ENCODE measurements at places on chromosomes 4 and X. TPM values are rescaled to one million over a fixed set of nuclear protein-coding genes. Genes with fewer than 3 reads are reported as not detected.

The ODAM gene
- 4.0 TPM for polyA plus RNA-seq

- H3K36me3 ChIP-seq = no peaks in the 10 kb centered on the region
- no peak overlapping the region for H3K27ac ChIP-seq
- no peaks in the 10 kb centered on the region for H3K27me3 ChIP-seq
These were observed 12.5 kb downstream of the GRXCR1 start for GRCh38 chr4:42904986-42905385.

DNA sequence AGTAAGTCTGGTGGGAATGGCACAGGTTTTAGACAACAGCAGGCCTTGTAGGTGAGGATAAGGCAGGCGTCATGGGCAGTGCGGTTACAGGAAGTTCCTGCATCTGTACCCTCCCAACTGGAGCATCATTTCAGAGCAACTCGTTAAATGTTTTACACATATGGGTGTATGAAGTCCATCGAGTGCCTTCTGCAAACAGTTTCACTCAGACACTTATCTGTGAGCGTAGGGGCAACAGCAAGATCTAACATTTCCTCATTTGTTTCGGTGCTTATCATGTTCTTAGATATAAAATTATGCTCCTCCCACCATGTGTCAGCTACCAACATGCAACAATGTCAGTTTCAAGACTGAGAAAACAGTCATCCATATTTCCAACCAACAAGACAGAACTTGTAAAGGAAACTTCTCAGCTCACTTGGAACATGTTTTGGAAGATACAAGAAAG is 69.9 kb downstream of the ELOVL6 start:
- H3K4me1 ChIP-seq = no peaks in the 10 kb centered on the region
- no peak for DNase-seq
- no peaks in the 10 kb centered on the region for H3K27me3 ChIP-seq
- H3K4me3 ChIP-seq = no peak overlapping the region
- no peak overlapping the region for H3K27ac ChIP-seq

The SAGE1 gene
- polyA plus RNA-seq = not detected

GRCh38 chr4:1759818-1760223 is 33.3 kb upstream of the FGFR3 start:
- peak overlapping the region; percentile 57 for H3K27ac ChIP-seq
- H3K36me3 ChIP-seq = no peaks in the 10 kb centered on the region

DNA sequence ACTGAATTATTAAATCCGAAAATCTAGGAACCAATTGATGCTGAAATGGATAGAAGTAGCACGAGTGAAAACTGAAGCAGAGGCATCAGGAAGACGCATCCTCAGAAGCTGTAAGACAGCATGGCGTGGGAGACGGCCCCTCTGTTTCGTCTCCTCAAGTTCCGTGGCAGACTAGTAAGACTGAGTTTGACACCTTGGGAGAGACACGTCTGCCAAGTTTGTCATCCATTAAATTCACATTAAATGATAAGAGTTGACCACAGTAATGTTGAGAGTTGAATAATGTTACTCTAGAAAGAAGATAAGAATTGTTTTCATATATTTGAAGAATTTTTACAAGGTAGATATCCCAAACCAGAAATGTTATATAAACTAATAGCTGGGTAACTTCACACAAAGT is 736.1 kb upstream of the FRG1 start:
- H3K36me3 ChIP-seq = no peaks in the 10 kb centered on the region
- no peak for DNase-seq

DNA sequence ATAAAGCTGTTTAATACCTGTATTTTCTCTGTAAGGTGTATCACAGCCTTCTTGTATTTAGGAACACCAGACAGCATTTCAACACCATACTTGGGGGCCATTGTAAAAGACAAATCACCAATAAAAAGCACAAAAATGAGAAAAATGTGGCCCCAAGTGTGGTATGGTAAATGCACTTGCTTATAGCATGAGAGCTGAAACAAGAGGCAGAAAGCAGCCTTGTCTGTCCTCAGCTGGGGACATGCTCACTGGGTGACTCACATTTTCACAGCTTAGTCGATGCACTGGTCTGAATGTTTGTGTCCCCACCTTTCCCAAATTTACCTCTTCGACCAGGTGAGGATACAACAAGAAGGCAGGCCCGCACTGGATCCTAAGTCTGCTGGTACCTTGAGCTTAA is 639.7 kb upstream of the AGA start:
- no peaks in the 10 kb centered on the region for H3K27me3 ChIP-seq
- no peak for DNase-seq
- H3K27ac ChIP-seq = no peak overlapping the region
- no peaks in the 10 kb centered on the region for H3K36me3 ChIP-seq

- no peaks in the 10 kb centered on the region for H3K27me3 ChIP-seq
- H3K4me1 ChIP-seq = peaks cover 2% of the 10 kb centered on the region
- H3K4me3 ChIP-seq = no peak overlapping the region
- H3K27ac ChIP-seq = no peak overlapping the region
These were observed 15.0 kb downstream of the BST1 start for GRCh38 chr4:15717657-15718416.

The P2RY8 gene
- 1.4 TPM for polyA plus RNA-seq

GRCh38 chrX:2502120-2502667 is 1.4 kb upstream of the DHRSX start:
- no peak for DNase-seq
- no peaks in the 10 kb centered on the region for H3K36me3 ChIP-seq
- H3K27ac ChIP-seq = no peak overlapping the region

DNA sequence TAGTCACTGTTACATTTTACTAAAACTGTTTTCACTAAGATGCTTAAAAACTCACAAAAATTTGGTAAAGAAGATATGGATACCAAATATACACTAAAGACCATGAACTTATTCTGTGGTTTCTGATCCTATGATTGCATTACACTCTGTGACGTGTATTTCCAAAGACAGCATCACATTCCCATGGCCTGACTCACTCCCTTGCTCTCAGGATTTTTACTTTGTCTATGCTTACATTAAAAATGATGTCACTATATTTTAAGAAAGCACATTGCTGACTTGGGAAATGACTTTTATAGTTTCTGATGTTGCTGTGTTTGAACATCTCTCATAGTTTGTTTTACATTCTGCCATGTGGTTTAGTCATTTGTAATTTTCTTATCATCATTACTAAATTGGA is 327.9 kb upstream of the MAGEB18 start:
- H3K36me3 ChIP-seq = no peaks in the 10 kb centered on the region
- no peak overlapping the region for H3K27ac ChIP-seq
- no peaks in the 10 kb centered on the region for H3K27me3 ChIP-seq
- no peak for DNase-seq

The GUCY1B1 gene
- polyA plus RNA-seq = 13.2 TPM

DNA sequence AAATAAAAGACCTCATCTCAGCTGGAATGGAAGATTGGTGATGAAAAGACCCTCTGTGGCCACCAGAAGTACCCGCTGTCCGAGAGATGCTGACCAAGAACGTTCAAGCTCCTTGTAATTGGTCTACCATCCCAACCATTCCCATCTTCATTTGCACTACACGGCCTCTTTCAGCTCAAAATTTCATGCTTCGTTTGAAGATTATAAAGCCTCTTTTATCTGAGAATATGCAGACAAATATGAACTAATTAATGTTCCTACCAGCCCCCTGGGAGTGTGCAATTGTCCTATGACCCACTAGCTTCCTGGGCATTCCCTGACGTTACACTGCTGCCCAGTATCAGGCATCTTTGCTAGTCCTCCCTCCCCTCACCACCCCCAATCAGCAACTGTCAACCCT is 583.7 kb downstream of the MID1IP1 start:
- no peak overlapping the region for H3K4me3 ChIP-seq
- DNase-seq = no peak
- H3K27me3 ChIP-seq = peaks cover 9% of the 10 kb centered on the region
- H3K4me1 ChIP-seq = no peaks in the 10 kb centered on the region
- no peaks in the 10 kb centered on the region for H3K36me3 ChIP-seq

The PPP1R2C gene
- not detected for polyA plus RNA-seq

DNA sequence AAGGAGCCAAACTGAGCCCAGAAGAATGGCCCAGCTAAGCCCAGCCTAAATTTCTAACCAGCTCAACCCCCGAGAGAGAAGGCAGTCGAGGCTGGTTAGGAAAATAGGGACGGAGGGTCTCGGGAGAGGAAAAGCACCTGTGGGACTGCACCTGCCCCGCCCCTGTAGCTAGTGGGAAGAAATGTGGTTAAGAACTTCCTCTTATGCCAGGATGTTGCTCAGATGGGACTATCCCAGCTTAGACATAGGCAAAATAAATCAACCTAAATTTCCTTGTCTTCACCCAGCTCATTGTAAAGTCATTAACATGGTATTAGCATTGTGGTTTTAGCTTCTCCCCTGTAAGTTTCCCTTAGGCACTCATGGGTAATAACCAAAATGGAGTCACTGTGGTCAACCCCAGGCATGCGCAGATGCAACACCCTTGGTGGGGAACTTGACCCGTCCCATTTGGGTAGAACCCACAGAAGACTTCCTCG is 86.8 kb downstream of the ZNF718 start:
- DNase-seq = no peak
- no peaks in the 10 kb centered on the region for H3K36me3 ChIP-seq
- no peak overlapping the region for H3K4me3 ChIP-seq

GRCh38 chr4:148089624-148090023 is 352.6 kb downstream of the NR3C2 start:
- no peaks in the 10 kb centered on the region for H3K27me3 ChIP-seq
- no peak for DNase-seq
- no peaks in the 10 kb centered on the region for H3K4me1 ChIP-seq
- H3K36me3 ChIP-seq = no peaks in the 10 kb centered on the region
- H3K4me3 ChIP-seq = no peak overlapping the region

DNA sequence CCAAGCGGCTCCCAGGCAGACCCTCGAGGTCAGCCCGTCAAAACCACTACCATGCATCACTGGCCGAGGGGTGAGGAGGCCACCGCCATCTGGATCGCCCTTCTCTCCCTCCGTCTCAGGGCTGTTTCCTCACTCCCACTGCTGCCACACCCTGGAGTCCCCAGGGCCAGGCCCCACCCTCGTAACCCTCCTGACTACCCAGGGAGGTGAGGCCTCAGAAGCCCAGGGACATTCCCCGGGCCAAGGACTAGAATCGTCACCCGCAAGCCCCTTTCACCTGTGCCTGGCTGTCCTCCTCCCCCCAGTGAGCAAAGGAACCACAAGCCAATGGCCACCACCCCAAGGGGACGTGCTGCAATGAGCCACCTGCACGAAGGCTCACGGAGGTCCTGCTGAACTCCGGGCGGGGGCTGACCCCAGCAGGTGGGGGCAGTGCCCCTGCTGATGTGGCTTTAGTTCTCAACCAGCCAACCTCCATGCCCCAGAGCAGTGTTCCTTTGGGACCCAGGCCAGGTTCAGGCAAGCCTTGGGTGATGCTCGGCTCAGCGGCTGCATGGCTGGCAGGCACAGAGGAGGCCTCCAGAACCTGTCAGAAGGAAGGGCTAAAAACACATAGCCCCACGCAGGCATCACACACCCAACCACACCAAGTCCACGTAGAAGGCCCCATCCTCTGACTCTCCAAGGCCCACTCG is 23.8 kb downstream of the PPP2R2C start:
- no peak overlapping the region for H3K4me3 ChIP-seq
- no peaks in the 10 kb centered on the region for H3K4me1 ChIP-seq
- H3K27ac ChIP-seq = no peak overlapping the region
- no peaks in the 10 kb centered on the region for H3K27me3 ChIP-seq

- H3K27me3 ChIP-seq = no peaks in the 10 kb centered on the region
- H3K27ac ChIP-seq = no peak overlapping the region
- H3K4me3 ChIP-seq = no peak overlapping the region
- peak; percentile 2 for DNase-seq
These were observed 2.6 kb downstream of the INTS6L start for GRCh38 chrX:135522878-135523693.

DNA sequence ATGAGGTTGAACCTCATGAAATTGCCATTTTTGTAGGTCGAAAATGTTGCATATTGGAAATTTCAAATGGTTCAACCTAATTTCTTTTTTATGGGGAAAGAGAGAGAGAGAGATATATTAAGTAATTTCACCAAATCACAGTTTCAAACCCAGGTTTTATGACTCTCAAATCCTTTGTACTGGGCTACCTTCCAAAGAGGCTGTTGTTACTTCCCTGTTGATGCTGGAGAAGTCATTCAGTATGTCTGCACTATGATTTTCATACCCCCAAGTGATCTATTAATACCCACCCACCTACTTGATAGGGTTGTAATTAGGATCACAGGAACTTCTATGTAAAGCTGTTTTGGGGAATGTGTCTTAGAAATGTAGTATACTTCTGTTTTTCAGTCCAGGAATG is 109.9 kb downstream of the ZNF330 start:
- peaks cover 2% of the 10 kb centered on the region for H3K4me1 ChIP-seq
- no peak for DNase-seq
- no peak overlapping the region for H3K4me3 ChIP-seq
- H3K27ac ChIP-seq = no peak overlapping the region
- no peaks in the 10 kb centered on the region for H3K27me3 ChIP-seq

The GRK4 gene
- polyA plus RNA-seq = 4.3 TPM

The CACNA1F gene
- 0.15 TPM for polyA plus RNA-seq

DNA sequence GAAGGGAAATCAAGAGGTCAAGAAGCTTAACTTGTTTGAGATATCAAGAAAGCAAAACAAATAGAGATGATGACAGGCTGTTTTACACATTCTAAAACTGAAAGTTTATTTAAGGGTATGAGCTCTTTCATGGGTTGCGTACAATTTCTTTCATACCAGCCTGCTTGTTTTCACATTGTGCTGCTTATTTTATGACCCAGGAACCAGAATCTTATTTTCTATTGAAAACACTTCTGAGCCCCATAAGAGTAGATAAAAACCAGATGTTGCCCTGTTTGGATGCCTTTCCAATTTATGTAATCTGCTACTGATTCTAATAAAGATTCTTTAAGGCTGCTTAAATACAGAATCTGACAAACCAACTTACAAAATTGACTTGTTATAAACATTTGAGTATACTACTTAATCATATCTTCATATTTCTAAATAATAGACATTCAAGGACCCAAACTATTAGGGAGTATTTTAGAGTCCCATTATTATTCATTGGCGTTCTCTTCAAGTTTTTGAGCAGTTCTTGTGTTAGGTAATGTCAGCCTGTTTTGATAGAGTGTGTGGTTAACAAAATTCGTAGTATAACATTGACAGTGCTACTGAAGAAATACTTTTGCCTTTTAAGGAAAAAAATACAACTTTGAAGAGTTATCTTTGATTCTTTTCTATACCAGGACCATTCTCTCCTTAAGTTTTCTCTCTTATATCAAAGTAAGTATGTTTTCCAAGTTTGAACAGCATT is 74.4 kb downstream of the PDLIM5 start:
- H3K27me3 ChIP-seq = no peaks in the 10 kb centered on the region
- H3K27ac ChIP-seq = peak overlapping the region; percentile 49
- H3K4me1 ChIP-seq = peaks cover 3% of the 10 kb centered on the region
- no peaks in the 10 kb centered on the region for H3K36me3 ChIP-seq
- no peak overlapping the region for H3K4me3 ChIP-seq
- no peak for DNase-seq

DNA sequence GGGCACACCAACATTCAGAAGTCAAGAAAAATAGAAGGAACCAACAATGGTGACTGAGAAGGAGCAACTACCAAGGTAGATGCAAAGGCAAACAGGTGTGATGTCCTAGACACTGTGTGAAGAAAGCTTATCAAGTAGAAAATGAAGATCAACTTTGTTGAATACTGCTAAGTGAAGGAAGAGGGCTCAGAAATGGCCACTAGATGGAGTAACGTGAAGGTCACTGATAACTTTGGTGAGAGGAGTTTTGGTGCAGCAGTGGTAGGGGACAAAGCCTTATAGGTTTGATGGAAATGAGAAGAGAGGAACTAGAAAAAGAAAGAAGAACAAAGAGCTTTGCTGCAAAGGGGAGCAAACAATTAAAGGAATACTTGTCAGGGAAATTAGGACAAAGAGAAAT is 23.5 kb downstream of the OTC start:
- H3K36me3 ChIP-seq = no peaks in the 10 kb centered on the region
- H3K27ac ChIP-seq = no peak overlapping the region
- peaks cover 2% of the 10 kb centered on the region for H3K27me3 ChIP-seq
- H3K4me3 ChIP-seq = no peak overlapping the region
- H3K4me1 ChIP-seq = no peaks in the 10 kb centered on the region
- DNase-seq = no peak
